Stimulated activated CD8-positive, alpha-beta memory T cell treated with anti-CD3 and anti-CD28 coated beads, Interleukin-15, amount 100 ng/mL, for 1 hour (primary cell): ENCODE measurements at places on chromosomes 2 and 18.

GRCh38 chr2:219478916-219479315 is 19.8 kb upstream of the GMPPA start:
- DNase-seq: no peak

GRCh38 chr2:60961457-60961856 is 56.1 kb upstream of the PEX13 start:
- DNase-seq: no peak

GRCh38 chr2:165810418-165810817 is 16.4 kb upstream of the GALNT3 start:
- no peak for DNase-seq

- DNase-seq: no peak
Measured at GRCh38 chr2:217776631-217777030, 226.2 kb downstream of the TNS1 start.

GRCh38 chr18:35203067-35203466 is 37.8 kb upstream of the ZNF397 start:
- DNase-seq: no peak

DNA sequence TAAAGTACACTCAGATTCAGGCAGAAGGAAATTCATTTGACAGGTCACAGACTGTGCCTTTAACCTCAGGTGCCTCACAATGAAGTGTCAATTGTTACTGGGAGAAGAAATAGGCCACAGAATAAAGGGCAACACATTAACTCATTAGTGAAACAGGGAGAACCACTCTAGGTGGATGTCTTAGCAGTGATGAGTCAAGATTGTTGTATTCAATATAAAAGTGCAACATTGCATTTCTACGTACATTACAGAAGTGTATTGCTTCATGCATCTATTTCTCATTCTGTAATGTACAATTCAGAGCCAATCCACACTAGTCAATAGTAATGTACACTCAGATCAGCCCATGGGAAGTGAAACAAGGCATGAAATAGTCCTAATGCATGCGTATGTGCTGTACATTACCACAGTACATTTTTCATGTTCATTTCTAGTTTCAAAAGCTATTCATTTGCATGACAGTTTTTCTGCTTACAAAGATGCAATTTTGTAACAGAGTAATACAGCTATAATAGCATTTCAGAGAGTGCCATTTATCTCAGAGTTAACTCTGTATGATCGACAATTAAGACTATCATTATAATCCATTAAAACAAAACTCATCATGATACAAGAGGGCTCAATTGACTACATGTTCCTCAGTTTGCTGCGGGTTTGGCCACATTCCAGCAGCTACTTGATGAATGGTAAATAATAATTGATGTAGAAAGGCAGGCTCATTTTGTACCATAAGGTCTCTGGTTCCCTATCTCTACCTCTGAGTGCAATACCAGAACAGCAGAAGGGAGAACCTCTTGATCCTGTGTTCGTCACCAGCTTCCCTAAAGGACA is 12.2 kb upstream of the ARL5A start:
- DNase-seq: no peak

DNA sequence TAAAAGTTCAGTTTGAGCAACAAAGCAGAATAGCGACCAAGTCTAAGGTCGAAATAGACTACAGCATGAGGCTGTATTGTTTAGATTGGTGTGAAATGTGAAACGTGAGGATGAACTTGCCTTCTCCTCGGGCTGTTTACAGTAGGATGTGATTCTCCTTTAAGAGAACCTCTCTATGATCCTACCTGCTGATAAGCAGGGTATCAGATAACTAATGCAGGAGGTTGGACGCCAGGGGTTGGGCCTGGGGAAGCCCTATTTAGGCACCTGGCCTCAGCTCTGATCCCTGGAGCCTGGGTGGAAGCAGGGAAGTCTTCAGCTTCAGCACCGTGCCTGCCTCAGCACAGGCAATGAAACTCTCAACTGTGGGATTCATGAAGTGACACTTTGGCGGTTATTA is 11.4 kb downstream of the CRYGD start:
- no peak for DNase-seq

DNA sequence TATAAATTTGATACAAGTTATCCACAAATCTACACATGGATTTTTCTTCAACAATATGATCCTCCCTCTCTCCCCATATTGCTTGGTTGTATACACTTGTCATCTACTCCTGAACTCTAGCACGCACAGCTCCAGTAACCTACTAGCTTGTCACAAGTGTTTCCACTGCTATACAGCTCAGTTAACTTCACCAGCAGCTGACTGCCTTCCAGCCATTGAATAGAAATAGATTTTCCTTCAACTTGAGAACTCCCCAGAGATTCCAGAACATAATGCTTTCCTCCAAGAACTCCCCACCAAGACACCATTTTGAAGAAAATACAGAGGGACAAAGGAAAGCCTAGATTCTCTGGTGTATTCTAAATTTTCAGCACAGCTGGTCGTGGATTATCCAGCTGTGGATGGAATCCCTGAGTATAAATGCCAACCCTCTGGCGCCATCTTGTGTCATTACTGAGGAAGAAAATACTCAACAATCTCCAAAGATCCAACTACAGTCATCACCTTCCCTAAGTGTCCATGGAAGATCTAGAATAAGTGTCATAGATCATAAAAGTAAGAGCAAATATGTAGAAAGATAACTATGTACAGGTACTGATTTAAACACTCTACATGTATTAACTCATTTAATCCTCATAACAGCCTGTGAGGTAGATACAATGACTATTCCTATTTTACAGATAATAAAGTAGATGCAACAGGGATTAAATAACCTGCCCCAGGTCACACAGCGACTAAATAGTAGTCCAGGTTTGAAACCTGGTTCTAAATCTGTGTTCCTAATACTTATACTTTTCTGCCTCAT is 156.7 kb downstream of the ARHGAP28 start:
- DNase-seq: no peak

GRCh38 chr2:151984424-151985083 is 114.3 kb downstream of the CACNB4 start:
- DNase-seq: no peak

DNA sequence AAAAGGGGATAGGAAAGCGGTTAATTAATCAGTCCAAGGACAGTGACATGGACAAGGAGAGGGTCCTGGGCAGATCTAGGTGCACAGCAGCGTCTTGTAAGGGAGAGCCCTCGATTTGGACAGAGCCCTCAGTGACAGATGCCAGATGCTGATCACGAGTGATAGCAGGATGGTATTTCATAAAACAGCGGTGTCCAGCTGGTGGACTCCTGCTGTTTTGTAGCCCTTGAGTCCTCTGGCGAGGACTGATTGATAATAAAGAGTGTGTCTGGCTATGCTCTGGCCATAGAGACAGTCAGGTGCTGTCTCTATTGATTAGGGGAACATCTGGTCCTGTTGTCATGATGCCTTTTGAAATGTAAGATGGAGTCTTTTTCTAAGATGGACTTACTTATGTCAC is 180.7 kb downstream of the NCK2 start:
- DNase-seq: no peak

- DNase-seq: no peak
Measured at GRCh38 chr2:27960237-27960912, 69.8 kb downstream of the BABAM2 start.

GRCh38 chr2:73972846-73973245 is 11.9 kb upstream of the TET3 start:
- no peak for DNase-seq

GRCh38 chr2:177619986-177620385 is 227.4 kb downstream of the AGPS start:
- no peak for DNase-seq

- DNase-seq: no peak
Measured at GRCh38 chr2:14245901-14246300, 386.6 kb upstream of the LRATD1 start.

- no peak for DNase-seq
Measured at GRCh38 chr2:42457011-42457410, 36.8 kb downstream of the KCNG3 start.

DNA sequence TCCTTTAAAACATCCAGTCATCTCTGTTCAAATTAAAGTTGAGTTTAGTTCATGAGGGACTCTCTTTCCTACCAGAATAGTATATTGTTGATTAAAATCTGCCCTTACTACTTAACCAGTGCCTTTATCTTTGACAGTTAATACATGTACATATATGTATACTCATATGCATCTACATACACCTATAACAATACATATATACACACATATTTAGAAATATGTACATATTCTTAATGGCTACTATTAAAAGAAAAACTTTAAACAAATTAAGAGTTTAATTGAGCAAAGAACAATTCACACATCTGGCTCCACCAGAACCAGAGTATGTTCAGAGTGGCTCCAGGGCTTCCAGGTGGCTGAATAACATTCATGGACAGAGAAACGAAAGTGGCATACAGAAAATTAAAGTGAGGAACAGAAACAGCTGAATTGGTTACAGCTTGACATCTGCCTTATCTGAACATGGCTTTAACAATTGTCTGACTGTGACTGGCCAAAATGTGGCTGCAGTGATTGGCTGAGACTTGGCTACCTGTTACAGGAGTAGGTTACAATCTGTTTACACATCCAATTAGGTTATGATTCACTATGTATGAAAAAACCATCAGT is 38.8 kb downstream of the ZNF519 start:
- DNase-seq: no peak

DNA sequence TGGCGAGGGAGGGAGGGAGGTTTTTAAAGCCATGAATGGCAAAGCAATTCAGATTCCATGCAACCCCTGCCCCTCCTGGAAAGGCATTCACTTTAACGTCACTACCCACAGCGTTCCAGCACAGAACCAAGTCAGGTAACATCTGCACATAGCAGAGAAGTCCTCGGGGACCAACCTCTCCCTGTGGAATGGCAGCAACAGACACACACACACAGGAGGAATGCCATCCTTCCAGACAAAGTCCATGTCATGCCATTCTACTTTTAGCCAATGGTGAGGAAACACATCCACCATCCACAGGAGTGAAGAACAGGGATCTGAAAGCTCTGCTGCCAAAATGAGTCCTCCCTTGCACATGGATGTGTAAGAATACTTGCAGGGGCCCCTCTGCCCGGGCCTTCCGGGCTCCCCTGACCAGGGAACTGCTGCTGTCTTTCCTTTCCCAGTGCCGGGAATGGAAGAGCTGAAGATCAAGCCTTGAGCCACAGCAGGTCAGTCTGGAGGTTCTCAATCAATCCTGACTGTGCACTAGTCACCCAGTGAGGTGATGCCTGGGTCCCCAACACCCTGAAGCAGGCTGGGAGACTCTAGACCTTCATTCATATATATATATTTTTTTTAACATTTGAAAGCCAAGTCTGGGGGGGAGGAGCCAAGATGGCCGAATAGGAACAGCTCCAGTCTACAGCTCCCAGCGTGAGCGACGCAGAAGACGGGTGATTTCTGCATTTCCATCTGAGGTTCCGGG is 63.7 kb downstream of the UXS1 start:
- no peak for DNase-seq

DNA sequence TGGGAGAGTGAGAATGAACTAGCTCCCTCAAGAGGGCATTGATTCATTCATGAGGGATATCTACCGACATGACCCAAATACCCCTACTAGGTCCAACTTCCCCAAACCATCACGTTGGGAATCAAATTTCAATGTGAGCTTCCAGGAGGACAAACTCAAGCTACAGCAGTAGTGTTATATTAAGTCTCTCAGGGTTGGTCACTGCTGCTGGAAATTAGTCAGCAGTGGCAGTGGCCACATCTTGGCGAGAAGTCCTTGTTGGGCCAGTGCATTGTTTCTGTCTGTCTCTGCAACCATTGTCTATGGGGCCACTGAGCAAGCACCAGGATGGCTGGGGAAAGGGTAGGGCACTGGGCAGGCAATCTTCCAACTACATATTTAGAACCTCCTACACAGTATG is 47.5 kb downstream of the THUMPD2 start:
- DNase-seq: no peak

DNA sequence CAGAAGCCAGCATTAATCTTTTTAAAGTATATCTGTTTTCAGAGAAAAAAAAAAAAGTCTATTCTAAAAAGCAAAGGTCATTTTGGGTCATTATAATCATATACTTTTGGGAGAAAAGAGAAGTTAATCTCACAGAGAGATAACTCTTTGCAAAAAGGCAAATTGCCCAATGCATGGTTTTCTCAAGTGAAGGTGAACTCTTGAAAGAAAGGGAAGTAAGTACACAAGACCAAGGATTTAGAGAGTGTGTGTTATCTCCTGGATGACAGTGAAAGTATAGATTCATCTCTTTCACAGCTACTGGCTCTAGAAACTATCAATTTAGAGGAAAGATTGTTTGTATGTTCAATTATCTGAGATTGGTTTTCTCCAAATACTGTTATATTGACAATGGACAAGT is 151.4 kb downstream of the CD8B2 start:
- DNase-seq: no peak

DNA sequence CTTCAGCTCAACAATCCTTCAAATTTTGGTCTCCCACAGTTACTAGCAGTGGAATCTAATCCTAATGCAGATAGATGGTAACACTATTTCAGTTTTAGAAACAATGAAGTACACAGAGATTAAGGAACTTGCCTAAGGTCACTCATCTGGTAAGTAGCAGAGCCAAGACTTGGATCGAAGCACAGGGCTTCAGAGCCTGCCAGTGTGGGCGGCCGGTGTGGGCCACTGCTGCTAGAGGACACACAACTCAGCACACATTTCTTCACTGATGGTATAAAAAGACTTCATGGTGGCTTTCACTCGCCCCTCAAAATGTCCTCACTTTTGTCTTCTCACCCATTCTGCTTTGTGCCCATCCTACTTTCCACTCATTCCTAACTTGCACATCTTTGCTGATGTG is 11.1 kb downstream of the C2orf74 start:
- DNase-seq: no peak

- DNase-seq: no peak
Measured at GRCh38 chr2:168692132-168692744, 110.2 kb upstream of the NOSTRIN start.

DNA sequence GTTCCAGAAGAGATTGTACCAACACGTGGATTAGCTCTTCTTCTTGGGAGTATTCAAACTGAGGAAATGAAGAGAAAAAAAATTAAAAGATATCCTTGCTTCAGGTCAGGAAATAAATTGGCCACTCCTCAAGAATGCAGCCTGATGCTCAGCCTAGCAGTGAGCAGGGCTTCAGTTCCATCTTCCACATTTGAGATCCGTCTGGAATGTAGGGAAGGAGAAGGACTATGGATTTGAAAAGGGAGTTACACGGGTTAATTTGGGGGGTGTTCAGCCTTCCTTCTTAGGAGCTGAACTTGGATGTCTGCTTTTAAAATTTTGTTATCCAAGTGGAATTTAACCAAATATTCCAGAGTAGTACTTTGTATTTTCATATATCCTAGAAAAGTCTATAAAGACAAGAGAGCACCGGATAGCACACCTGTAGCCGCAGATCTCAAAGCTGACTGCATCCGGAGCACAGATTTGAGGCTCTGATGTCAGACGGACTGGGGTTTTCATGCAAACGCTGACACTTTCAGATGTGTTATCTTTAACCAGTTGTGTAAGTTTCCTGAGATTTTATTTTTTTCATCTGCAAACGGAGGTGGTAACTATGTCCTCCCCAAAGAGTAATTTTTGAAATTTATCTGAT is 99.3 kb downstream of the COPS8 start:
- DNase-seq: no peak

GRCh38 chr2:179613701-179614100 is 247.7 kb downstream of the ZNF385B start:
- no peak for DNase-seq
